H7 (cell line): ENCODE measurements at places on chromosomes 13 and 19.

GRCh38 chr19:34041925-34042521 is 130.3 kb upstream of the LSM14A start:
- DNase-seq, result peak; percentile 83

GRCh38 chr13:99869830-99870229 is 101.7 kb downstream of the ZIC5 start:
- DNase-seq, result no peak

- no peak for DNase-seq
These were observed 15.5 kb downstream of the APLP1 start for GRCh38 chr19:35883882-35884281.

GRCh38 chr19:41620171-41620570 is 6.7 kb downstream of the CEACAM4 start:
- DNase-seq, result no peak

- peak; percentile 88 for DNase-seq
These were observed at the start of gene ZNF730 for GRCh38 chr19:23116802-23117571. TSS of gene ZNF730 (plus strand) at chr19:23117025. CDS start at chr19:23117174, 149 bp downstream.

DNA sequence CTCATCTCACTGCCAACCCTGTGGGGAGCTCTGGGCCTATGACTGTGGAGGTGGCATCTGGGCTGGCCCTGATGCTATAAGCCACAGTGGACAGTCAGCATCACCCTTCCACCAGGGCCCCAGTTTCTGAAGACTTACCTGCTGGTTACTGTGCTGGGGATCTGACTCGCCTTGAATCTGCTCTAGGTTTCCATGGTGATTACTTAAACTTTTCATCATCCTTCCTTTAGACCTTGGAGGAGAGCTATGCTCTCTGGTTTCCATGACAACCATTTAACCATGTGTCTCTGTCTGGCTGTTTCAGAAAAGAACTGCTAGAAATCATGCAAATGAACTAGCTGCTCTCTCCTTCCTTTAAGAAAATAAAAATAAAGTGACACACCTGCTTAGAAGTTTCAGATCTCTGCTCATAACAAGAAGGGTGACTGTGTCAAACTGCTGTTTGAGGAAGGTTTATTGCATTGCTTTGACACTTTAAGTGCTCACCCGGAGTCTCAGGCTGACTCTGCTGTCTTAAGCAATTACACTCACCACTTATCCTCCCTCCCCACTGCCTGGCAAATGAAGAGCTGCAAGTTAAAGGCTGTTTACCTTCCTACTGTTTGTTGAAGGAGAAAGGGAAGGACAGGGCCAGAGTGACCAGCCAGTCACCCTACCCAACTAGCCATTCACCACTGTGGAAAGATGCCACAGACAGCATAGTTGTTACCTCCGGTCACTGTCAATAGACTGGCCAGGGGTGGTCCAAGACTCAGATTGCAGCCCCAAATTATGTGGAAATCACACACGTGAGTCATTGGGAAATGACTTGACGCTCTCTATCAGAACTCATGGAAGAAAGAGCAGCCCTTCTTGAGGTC is 87.6 kb downstream of the HSPH1 start:
- no peak for DNase-seq

GRCh38 chr13:113634279-113635047 is 23.5 kb downstream of the ATP4B start:
- DNase-seq, result no peak

DNA sequence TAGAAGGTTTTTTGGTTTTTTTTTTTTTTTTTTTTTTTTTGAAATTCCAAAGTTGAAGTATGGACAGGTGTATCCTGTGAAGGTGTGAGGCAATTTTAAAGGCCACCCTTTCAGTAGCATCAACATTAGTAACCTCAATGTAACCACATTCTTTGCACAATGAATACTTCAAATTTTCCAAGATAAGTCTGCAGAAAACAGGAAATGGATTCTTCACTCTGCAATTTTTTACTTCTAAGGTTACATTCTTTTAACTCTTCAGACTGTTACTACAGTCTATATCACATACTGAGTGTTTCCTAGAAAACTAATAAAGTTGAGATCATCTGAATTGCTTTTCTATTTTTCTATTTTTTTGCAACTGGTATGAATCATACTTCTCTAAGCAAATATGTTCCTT is 569.0 kb upstream of the GPC6 start:
- DNase-seq, result no peak

GRCh38 chr13:101941095-101941783 is 460.6 kb downstream of the FGF14 start:
- peak; percentile 3 for DNase-seq
